ENCODE measurements at places on chromosomes 16 and 17. TPM values are rescaled to one million over a fixed set of nuclear protein-coding genes. Genes with fewer than 3 reads are reported as not detected.

The SDR42E1 gene
- polyA plus RNA-seq: 20.0 TPM

The CCL2 gene
- 17.8 TPM for polyA plus RNA-seq

The SEPTIN1 gene
- 2.6 TPM for polyA plus RNA-seq

The RNF157 gene
- polyA plus RNA-seq: 33.2 TPM

The KRTAP9-4 gene
- not detected for polyA plus RNA-seq

The BAIAP3 gene
- polyA plus RNA-seq: 7.8 TPM

The SLC38A8 gene
- polyA plus RNA-seq: not detected

The ADAM11 gene
- polyA plus RNA-seq: 2.7 TPM

The CFAP52 gene
- 2.7 TPM for polyA plus RNA-seq

The TBC1D3K gene
- polyA plus RNA-seq: not detected

The PLA2G10 gene
- polyA plus RNA-seq: 1.2 TPM

The MSLN gene
- polyA plus RNA-seq: 21.3 TPM

The EPX gene
- polyA plus RNA-seq: 1.3 TPM

The SLC6A2 gene
- polyA plus RNA-seq: 0.09 TPM

The TSPOAP1 gene
- 77.0 TPM for polyA plus RNA-seq

The CA5A gene
- 0.25 TPM for polyA plus RNA-seq

The ZNF213 gene
- polyA plus RNA-seq: 18.2 TPM

The CETP gene
- polyA plus RNA-seq: 10.5 TPM

The CTNS gene
- 25.4 TPM for polyA plus RNA-seq

The MAPK8IP3 gene
- 78.5 TPM for polyA plus RNA-seq

The ENO3 gene
- polyA plus RNA-seq: 26.2 TPM
